Occipital lobe (tissue), 3 donors: ENCODE measurements at places on chromosomes 2 and 18. TPM values are rescaled to one million over a fixed set of nuclear protein-coding genes. Genes with fewer than 3 reads are reported as not detected.

Gene ZBTB7C
- 0.78 TPM for total RNA-seq

Gene ASAP2
- total RNA-seq = 31.0 TPM

Gene LINC00305
- not detected for total RNA-seq

Gene OTOF
- total RNA-seq = 0.47 TPM

Gene TUBB8B
- not detected for total RNA-seq

Gene FEV
- not detected for total RNA-seq

Gene ASPRV1
- total RNA-seq = 2.8 TPM

Gene UBE2F
- total RNA-seq = 30.9 TPM

Gene OTOS
- 0.94 TPM for total RNA-seq

Gene NMUR1
- not detected for total RNA-seq

Gene IL1RN
- total RNA-seq = not detected

Gene ZDBF2
- total RNA-seq = 35.7 TPM

Gene C2orf15
- 3.7 TPM for total RNA-seq

Gene CKAP2L
- 2.2 TPM for total RNA-seq

Gene ALK
- total RNA-seq = 0.78 TPM

Gene BIRC6
- total RNA-seq = 272 TPM

Gene AQP4
- 138 TPM for total RNA-seq

Gene CD8B2
- total RNA-seq = not detected

Gene MC2R
- not detected for total RNA-seq

Gene FKBP7
- total RNA-seq = 9.5 TPM

Gene ACADL
- 9.2 TPM for total RNA-seq

Gene HAAO
- 0.62 TPM for total RNA-seq

Gene IL36RN
- total RNA-seq = not detected

Gene ANKRD30BL
- 27.9 TPM for total RNA-seq

Gene TMEM247
- total RNA-seq = not detected

Gene STAT4
- 1.2 TPM for total RNA-seq

Gene TBR1
- 53.7 TPM for total RNA-seq

Gene CDK5R2
- 6.2 TPM for total RNA-seq

Gene TUBA4B
- not detected for total RNA-seq

Gene GKN2
- not detected for total RNA-seq

Gene ZSCAN30
- 17.5 TPM for total RNA-seq

Gene CFC1
- total RNA-seq = not detected

Gene CXCR4
- total RNA-seq = 115 TPM

Gene IL1B
- total RNA-seq = 0.78 TPM

Gene LAMA1
- 15.1 TPM for total RNA-seq

Gene GAREM1
- 22.0 TPM for total RNA-seq
